ENCODE measurements at places on chromosomes 3 and 15.

- DNase-seq = no peak
These were observed 281.9 kb upstream of the LRRFIP2 start for GRCh38 chr3:37456270-37456708.

DNA sequence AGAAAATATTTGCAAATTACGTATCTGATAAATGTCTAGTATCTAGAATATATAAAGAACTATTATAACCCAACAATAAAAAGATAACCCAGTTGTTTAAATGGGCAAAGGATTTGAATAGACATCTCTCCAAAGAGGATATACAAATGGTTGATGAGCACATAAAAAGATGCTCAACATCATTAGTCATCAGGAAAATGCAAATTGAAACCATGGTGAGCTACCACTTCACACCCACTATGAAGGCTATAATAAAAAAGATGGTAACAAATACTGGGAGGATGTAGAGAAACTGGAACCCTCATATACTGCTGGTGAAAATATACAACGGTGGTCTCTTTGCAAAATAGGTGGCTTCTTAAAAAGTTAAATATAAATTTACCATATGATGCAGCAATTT, 28.0 kb downstream of the RAD51 start:
- no peak for DNase-seq

- DNase-seq = no peak
These were observed 233.6 kb upstream of the CTDSPL start for GRCh38 chr3:37627951-37628620.

DNA sequence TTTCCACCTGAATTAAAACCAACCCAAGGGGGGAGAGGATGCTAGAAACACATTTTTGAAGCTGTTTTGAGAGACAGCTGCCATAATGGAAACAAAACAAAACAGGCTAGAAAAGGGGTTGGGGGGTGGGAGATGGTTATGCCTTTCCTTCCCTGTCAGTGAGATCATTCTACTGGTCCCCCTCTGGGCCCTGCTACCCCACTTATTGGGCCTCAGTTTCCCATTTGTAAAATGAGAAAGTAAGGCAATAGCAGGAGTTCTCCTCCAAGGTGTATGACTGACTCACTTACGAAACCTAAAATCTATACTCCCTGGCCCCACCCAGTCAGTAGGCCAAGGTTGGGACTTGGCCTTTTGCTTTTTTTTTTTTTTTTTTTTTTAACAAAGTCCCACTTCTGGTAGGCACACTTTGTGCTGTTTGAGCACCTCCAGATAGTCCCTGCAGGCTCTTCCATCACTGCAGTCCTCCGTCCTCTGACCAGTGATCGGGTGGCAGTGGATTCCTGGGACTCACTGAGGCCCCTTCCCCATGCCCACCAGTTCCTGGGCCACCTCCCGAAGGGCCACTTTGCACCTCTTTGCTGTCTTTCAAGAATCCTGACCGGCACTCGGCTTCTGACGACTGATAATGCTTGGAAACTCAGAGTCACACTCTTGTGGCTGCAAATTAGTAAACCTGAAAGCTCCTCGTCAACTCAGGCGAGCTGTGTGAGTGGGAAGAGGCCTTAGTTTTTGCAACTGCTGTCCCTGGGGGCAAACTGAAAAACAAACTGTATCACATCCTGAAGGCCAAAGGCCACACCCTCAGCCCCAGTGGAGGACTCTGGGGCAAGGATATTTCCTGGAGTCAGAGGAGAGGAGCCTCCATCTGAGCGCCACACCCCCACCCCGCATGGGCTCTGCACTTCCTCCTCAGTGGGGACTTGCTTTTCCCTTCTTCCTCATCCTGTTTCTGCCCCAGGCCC, 6.7 kb upstream of the PSTPIP1 start:
- no peak for DNase-seq

DNA sequence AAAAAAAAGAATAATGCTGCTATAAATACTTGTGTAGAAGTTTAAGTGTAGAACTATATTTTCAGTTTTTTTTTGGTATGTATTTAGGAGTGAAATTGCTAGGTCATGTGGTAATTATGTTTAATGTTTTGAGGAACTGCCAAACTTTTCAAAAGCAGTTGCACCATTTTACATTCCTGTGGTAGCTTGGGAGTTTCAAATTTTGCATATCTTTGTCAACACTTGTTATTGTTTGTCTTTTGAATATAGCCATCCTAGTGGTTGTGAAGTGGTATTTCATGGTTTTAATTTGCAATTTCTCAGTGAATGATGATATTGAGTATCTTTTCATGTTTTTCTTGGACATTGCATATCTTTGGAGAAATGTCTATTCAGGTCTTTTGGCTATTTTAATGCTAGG, 30.4 kb downstream of the SKIL start:
- no peak for DNase-seq

DNA sequence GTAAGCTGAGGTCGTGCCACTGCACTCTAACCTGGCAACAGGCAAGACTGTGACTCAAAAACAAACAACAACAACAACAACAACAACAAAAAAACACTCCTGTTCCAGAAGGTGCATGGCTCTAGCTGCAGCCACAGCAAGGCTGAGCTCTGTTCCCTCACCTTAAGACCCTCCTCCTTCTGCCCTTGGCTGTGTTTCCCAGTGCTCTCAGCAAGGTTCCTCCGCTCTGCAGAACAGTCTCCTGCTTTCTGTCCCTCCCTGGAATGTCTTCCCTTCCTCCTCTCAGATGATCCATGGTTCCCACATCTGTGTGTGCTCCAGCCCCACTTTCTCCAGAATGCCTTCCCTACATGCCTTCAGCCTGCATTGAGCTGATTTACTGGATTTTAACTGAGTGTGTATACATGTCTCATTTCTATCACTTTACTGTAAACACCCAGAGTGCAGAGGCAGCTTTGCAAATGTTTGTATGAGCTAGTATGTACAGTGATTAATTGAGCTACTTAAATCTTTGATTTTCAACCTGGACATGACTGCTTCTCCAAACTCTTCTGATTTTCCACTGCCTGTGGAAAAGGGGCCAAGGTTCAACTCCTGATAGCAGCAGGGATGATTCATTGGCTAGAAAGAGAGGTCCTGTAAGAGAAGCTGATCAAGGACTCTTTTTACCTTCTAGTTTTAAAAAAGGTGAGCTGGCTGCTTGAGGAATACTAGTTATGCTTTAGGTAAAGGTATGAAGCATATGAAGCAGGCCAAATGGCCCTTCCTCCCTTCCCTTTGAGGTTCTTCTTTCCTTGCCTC, 14.7 kb downstream of the ANKUB1 start:
- no peak for DNase-seq

- no peak for DNase-seq
These were observed 81.7 kb downstream of the LRTM1 start for GRCh38 chr3:54846119-54846518.

DNA sequence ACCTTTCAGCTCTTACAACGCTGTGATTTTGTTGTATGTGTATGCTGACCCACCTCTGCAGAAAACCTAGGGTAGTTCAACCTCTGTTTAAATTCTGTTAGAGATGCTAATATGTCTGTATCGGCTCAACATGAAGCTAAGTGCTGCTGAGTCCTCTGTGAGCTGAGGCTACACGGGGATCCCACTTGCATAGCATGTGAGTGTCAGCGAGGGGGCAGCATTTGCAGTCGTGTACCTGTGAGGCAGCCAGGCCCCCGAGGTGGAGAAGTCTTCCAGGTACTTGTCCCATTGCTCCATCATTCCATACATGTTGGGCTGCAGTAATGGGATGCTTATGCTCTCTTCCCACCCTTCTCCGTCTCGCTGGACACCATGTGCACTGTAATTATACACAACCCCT, 3.7 kb downstream of the MKRN2OS start:
- DNase-seq = no peak

GRCh38 chr15:78978601-78979179, 33.8 kb upstream of the CTSH start:
- DNase-seq = no peak

GRCh38 chr3:78242724-78243123, 1202.8 kb downstream of the ROBO2 start:
- no peak for DNase-seq

DNA sequence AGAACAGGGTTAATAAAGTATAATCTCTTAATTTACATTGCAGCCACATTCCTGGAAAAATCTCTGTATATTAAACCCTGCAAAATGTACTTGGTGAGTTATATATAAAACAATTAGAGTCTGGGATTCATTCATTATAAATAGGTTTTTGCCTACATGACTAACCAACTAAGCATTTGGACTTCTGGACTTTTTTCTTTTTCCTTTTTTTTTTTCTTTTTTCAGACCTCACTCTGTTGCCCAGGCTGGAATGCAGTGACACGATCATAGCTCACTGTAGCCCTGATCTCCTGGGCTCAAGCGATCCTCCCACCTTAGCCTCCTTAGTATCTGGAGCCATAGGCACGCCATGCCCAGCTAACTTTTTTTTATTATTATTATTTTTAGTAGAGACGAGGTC, 4.5 kb downstream of the DNAJC13 start:
- DNase-seq = no peak

- DNase-seq = no peak
These were observed 60.6 kb upstream of the ARNT2 start for GRCh38 chr15:80343554-80343992.

DNA sequence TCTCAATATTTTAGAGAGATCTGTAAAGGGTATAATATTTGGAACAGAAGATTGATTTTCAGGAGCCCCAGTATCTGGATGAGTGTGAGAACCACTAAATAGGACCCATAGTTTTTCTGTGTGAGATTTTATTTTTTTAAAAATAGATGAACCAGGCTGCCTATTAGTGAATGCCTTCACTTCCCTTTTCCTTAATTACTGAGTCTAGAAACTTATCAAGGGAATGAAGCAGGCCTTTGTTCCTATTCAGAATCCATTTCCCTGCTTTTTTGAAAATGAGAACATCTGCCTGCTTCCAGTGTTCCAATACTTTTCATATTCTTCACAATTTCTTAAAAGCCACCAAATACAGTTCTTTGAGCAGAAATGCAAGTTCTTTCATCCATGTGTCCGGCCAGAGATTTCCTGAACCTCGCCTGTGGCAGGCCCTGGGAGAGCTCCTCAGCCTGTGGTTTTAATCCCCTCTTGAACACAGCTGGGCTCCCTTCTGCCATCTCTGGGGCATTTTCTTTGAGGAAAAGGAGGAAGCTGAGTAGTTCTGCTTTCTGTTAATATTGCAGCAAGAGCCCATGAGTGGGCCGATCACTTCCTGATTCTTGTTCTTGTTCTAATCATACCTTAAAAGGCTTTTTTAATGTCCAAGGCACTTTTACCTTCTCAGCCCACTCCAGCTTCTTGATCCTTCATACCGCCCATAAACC, 4.7 kb downstream of the EHD4 start:
- no peak for DNase-seq

DNA sequence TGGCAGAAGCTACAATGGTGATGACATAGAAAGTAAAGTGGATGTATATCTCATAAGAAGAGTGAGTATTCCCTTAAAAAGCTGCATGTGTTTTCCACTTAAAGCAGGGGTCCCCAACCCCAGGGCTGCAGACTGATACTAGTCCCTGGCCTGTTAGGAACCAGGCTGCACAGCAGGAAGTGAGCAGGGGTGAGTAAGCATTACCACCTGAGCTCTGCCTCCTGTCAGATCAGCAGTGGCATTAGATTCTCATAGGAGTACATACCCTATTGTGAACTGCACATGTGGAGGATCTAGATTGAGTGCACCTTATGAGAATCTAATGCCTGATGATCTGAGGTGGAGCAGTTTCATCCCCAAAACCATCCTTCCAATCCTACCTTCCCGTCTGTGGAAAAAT, 126.1 kb upstream of the CMC1 start:
- DNase-seq = no peak

DNA sequence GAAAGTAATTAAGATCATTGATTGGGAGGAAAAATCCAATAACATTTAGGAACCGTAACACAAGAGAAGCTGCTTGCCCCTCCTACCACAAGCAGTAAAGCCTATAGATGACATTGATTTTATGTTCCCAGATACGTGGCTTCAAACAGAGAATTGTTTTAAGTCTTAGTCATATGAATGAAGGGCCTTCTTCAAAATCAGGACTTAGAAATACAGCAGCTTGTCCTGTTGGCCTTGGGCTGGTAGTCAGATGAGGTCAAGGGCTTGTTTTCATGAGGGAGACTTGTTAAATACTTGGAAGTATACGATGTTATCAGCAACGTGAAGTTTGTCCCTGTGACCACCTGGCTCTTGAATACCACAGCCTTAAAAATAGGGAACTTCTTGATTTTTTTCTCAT, 114.4 kb downstream of the VGLL4 start:
- no peak for DNase-seq

DNA sequence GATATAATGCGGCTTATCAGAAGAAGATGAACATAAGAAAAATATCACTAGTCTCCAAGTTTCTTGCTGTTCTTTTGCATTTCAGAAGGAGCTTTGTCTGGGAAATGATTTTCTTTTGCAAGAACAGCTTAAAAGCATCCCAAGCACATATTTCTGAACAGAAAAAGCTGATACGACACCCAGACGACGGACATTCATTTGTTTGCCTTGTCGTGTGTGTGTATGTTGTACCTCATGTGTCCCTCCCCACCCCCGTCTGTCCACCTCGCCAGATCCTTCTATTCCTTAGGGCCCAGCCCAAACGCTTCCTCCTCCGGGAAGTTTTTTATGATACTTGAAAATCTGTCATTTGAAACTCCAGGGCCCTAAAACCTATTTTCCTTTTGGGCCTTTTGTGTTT, 8.8 kb downstream of the ITPR1 start:
- DNase-seq = no peak

DNA sequence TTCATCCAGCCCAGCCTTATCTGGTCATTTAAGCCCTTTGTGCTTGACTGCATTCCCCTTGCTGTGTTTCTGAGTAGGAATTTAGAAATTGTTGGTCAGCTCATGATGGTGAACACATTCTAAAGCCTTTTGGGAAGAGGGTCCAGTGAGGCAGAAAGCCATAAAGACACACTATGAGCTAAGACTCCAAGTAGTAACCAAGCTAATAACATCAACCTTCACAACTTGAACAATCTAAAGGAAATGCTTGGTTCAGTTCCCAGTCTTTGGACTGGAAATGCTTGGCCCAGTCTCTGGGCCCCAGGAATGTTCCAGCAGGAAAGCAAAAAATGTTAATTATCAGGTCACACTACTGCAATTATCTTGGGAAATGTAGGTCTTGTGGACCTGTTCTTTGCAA, 7.7 kb downstream of the PLSCR1 start:
- DNase-seq = no peak

- DNase-seq = no peak
These were observed 13.5 kb downstream of the SNX33 start for GRCh38 chr15:75661100-75661755.

- no peak for DNase-seq
These were observed 52.4 kb downstream of the TRIM69 start for GRCh38 chr15:44788748-44789147.

DNA sequence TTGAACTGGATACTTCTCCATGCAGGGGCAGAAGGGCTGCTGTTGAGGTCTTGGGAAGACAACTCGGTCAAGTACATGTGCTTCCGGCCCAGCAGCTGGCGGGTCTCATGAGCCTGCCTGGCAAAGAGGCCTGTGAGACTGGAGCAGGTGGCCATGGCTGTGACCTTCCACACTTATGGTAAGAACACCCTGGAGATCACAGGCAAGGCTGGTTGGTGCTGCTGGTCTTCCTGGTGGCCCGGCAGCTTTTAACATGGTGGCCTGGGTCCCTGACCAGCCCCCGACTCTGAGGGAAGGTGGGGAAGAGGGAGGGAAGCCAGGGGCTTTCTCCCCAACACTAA, 15.4 kb downstream of the CHRD start:
- no peak for DNase-seq

GRCh38 chr3:136682740-136683312, 69.4 kb downstream of the STAG1 start:
- no peak for DNase-seq
